Astrocyte of the spinal cord (primary cell): ENCODE measurements at places on chromosomes 13 and 19.

DNA sequence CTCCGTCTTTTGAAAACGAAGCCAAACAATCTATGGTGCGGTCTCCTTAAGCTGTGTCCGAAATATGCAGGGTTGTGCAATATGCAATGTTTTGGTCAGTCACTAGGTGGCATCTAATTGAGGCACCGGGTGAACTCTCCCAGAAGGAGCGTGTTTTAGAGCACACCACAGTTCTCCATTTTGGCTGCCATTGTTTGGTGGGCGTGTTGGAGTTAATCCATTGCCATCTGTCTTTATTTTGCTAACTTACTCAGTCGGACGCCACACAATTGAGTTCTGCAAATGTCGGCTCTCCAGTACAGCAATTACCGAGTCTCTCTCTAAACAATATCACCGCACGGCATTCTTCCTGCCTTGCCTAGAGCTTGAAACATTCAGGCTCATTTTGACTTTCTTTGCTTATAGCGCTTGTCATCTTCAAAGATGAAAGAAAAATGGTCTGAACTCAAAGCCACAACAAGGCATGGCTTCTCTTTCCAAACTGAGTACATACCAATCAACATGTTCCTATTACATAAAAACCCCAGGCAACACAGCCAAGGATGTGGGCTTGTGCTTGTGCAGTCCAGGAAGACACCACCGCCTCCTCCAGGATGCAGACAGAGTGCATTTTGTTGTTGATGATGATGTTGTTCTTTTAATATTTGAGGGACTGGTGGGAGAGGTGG, 182.0 kb upstream of the SERP2 start:
- peak; percentile 82 for DNase-seq

GRCh38 chr19:51466723-51467122, 8.5 kb upstream of the SIGLEC8 start:
- DNase-seq: no peak

DNA sequence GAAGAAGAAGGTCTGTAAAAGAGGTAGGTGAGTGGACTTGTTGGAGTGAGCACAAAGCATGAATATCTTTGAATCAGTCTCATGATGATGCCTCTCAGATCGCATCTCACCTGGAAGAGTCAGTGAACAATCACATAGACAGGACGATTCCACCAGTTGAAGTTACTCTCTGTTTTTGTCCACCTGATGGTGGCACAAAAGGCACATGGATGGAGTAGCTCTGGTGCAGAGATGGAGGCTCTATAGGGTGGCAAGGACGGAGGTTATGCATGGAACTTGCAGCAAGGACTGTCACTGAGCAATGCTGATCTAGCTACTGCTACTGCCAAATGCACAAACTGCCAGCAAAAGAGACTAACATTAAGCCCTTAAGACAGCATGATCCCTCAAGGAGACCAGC, 10.3 kb upstream of the MYCBP2 start:
- DNase-seq: no peak

DNA sequence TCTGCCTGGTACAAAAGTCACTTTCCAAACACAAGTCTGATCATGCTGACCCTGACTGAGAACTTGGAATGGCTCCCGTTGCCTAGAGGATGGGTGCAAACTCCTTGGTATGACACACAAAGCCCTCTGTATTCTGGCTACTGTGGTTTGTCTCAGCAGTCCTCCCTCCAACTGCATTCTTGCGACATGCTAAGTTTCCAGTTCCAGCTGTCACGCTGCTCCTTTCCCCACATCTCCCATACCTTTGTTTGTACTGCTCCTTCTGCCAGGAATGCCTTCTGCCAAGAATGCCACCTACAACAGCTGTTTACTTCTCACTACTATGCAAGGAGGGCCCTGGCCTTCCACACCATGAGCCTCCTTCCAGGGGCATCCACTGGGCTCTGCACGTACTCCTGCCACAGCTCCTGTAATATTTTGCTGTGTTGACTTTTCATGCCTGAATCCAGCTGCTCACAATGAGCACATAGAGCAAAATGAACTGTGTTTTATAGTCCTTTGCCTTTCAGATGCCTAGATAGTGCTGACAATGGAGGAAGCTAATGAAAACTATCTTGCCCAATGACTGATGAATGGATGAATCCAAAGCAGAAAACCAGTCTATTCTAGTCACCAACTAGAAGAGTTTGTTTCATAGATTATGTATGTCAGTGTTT, 543.7 kb downstream of the EFNB2 start:
- DNase-seq: peak; percentile 78

- DNase-seq: no peak
These were observed 74.1 kb upstream of the UQCRFS1 start for GRCh38 chr19:29287061-29287460.

GRCh38 chr19:38849860-38850435, at the start of gene HNRNPL:
Gene HNRNPL, minus strand, starts transcription at chr19:38849986. Its CDS starts 20 bp downstream, at chr19:38849966.
- DNase-seq: peak; percentile 100

GRCh38 chr19:1355568-1356507, 27.9 kb upstream of the NDUFS7 start:
- DNase-seq: peak; percentile 11

- no peak for DNase-seq
These were observed 30.7 kb downstream of the ZNF844 start for GRCh38 chr19:12095111-12095790.
